ENCODE measurements at places on chromosomes 12 and 14. TPM values are rescaled to one million over a fixed set of nuclear protein-coding genes. Genes with fewer than 3 reads are reported as not detected.
A peak's percentile ranks its signal among the peaks of the same experiment; 100 is the strongest.

- no peak for DNase-seq
These were observed 178.7 kb downstream of the PAWR start for GRCh38 chr12:79512068-79512467.

- no peak for DNase-seq
These were observed 56.7 kb downstream of the DGLUCY start for GRCh38 chr14:91170504-91171121.

DNA sequence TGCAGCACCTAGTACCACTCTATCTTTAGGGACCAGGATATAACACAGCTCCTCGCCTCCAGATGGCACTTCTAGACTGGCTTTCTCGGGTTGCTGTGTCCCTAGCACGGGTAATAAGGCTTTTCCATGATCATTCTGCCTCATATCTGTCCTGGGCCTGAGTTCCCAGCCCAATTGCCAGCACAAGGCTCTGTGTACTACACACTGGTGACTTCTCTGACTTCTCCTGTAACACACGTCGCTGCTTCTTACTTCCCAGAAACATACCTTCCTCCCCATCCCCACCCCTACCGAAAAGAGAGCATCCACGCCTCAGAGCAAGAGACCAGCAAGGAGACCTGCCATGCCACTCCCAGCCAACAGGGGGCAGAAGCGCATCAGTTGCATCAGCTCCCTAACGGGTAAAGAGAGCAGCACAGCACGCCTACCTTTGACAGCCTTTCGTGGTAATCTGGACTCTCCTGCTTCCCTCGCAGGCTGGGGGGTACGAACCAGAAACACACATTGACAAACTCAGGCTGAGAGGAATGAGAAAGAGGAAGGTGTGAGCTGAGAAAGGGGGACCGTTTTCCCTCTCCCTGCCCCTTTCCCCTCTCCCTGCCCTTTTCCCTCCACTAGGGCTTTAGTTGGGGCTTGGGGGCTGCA lies 21.2 kb upstream of the ZNF740 start:
- DNase-seq = peak; percentile 93

Gene MYH7
- not detected for total RNA-seq

Gene RTN1
- not detected for total RNA-seq

Gene HOXC5
- not detected for total RNA-seq

Gene P3H3
- 0.68 TPM for total RNA-seq

Gene WSB2
- 53.9 TPM for total RNA-seq

GRCh38 chr14:53929871-53930715 lies 26.5 kb downstream of the BMP4 start:
- peak; percentile 24 for DNase-seq

DNA sequence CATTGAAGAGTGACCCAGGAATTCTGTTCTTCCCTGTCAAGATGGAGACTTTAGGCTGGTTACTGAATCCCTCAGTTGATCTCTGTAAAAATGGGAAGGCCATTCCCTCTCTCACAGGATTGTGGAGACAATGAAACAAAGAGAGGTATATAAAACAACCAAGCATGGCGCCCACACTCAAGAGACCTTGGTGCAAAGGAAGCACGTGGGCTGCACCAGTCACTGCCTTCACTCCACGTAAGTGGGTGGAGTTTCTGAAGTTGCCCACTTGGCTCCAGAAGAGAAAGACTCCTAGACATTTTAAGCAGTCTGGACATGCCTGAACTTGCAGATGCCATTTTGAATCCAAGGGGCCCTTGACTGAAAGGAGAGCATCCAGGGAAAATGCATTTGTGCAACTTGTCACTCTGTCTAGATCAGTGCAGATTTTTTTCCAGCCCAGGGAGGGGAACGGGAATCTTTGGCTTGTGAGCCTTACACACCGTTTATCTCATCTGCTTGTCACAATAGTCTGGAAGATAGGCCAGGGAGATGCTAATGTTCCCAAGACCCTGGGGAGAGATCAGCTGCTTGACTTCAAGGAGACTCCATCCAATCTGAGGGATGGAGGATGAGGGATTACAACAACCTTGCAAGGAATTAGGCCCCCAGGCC lies 96.9 kb upstream of the TBX3 start:
- DNase-seq = no peak

DNA sequence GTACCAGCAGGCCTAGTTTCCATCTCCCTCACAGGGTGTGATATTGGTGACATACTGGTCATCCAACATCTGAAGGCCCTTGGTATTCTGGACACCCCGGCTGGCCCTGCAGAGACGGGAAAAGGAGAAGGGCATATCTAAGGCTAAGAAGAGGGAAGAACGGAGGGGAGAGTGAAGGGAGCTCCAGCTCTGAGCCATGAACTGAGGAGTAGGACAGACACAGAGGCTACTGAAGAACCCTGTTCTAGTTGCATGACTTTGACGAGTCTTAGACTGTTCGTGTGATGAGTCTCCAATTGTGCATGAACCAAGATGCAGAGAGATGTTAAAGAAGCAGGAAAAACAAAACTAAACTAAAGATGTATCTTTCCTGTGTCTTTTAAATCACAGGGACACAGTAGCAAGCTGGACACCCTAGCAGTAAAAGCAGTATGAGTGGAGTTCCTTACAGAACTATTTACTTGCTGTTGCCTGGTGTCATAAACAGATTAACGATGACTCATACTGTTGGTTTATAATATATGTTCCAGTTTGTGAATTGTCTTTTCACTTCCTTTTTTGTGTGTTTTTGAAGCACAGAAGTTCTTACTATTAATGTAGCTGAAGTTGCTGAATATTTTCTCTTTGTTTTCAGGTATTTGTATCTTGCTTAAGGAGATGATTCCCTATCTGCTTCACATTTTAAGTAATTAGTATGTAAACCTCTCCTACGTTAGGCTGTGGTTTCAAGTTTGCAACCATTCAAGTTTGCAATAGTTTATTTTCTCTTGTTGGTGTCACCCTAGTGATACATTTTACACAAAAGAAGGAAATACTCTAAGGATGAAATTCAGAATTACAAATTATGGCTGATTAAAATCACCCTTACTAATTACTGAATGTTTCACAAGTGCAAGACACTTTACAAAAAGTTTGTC lies 15.7 kb downstream of the FAR2 start:
- no peak for DNase-seq

Gene MORN3
- 4.2 TPM for total RNA-seq

- DNase-seq = peak; percentile 69
These were observed 28.2 kb downstream of the TRAF3 start for GRCh38 chr14:102805371-102805891.

DNA sequence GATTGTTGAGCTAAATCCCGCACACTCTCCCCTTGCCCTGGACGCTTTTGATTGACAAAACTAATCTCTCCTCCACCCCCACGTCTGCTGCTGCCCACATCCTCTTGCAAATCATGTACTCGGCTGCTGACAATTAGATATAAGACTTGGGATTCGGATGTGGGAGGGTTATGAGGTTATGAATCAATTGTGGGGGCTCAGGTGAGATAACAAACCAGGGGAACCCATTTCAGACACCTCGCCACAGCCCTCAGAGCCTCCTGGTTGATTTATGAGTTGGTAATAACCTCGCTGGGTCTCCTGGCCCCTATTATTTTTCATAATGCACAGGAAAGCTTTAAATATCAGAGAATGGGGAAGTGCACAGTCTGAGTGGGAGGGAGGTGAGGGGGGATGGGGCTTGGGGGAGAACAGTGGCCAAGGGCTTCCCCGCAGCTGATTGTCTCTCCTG lies 449.9 kb downstream of the DPF3 start:
- DNase-seq = peak; percentile 76

DNA sequence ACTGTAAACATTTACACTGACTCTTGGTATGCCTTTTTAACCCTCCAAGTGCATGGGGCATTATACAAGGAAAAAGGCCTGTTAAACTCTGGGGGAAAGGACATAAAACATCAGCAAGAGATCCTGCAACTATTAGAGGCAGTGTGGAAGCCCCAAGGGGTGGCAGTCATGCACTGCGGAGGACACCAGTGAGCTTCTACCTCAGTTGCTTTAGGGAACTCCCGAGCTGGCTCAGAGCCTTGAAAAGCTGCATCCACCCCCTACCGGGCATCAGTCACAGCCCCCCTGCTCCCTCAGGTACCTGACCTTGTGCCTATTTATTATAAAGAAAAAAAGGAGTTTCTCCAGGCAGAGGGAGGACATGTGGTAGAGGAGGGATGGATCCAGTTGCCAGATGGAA lies 695.6 kb upstream of the LMO3 start:
- DNase-seq = no peak

Gene TMEM119
- total RNA-seq = 0.80 TPM

GRCh38 chr12:47014474-47014873 lies 64.9 kb upstream of the PCED1B start:
- no peak for DNase-seq

Gene FAM90A1
- 0.20 TPM for total RNA-seq

DNA sequence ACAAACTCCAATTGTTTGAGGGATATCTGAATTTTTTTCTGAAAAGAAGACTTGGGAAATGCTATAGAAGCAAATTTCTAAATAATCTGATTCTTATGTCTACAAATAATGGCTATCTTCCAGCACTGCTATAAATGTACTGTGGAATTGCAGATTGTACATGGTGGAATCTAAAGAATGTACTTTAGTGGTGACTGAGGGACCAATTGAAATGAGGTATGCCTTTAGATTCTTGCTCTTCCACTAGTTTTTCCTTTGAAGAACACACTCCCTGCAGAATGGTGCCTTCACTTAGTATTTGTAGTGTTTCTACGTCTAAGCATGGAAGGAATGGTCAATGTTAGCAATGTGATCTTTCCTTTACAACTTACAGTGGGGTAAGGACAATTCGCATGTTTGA lies 11.7 kb upstream of the PRB4 start:
- DNase-seq = no peak

DNA sequence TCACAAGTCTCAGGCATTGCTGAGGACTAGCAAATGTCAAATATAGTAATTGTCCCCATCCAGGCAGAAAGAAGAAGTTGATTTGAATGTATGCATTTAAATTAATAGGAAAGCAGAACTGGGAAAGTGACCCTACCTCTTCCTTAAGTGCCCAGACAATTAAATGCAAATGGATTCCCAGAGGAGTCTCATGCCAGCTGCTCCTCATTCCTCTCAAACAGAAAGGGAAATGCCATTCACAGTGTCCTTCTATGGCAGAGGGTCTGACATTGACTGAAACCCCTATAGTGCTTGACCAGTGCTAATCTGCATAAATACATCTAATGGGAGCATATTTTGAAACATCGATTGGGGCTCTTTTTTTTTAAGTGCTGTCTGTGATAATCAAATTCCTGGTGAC lies 292.4 kb upstream of the SEL1L start:
- no peak for DNase-seq

Gene TSHR
- total RNA-seq = 1.6 TPM

GRCh38 chr14:87066221-87066817 lies 926.7 kb downstream of the GALC start:
- no peak for DNase-seq

- DNase-seq = no peak
These were observed at the start of gene MGST1 for GRCh38 chr12:16347391-16348298. MGST1 (plus strand) TSS chr12:16347645; CDS start chr12:16354253, 6,608 bp downstream.

Gene RNASE3
- total RNA-seq = not detected

- DNase-seq = no peak
These were observed 22.6 kb upstream of the IRF2BPL start for GRCh38 chr14:77051116-77051515.

DNA sequence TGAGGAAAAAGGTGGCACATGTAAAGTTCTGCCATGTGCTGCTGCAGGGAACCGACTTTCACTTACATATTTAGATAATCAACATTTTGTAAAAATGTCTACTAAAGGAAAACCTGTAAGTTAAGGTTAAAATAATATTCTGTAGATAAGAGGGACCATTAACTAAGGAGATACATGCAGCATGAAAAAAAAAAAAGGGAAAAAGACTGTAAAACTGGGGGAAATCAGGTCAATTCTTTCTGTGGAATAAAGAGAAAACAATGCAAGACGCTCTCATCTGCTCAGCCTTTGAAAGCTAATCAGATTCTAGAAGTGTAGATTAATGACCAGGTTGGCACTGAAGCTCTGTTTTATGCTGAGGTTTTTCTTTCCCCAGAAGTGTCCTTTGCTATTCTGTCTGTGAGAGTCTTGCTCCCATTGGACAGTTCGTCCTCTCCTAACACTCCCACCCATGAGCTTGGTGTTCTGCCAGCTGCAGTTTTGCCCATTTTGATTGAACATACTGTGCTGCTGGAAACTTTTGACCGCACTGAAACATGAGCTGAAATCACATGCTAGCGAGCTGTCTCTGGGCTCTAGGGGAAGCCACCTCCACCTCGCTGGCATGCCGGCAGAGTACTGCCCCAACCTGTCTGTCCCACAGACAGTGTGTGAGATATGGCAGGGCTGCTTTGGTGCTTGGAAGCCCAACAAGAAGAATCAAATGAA lies 39.7 kb downstream of the PPTC7 start:
- DNase-seq = no peak

- peak; percentile 21 for DNase-seq
These were observed 68.2 kb upstream of the E2F7 start for GRCh38 chr12:77133566-77133965.

- no peak for DNase-seq
These were observed 11.5 kb upstream of the IL26 start for GRCh38 chr12:68237078-68237477.

DNA sequence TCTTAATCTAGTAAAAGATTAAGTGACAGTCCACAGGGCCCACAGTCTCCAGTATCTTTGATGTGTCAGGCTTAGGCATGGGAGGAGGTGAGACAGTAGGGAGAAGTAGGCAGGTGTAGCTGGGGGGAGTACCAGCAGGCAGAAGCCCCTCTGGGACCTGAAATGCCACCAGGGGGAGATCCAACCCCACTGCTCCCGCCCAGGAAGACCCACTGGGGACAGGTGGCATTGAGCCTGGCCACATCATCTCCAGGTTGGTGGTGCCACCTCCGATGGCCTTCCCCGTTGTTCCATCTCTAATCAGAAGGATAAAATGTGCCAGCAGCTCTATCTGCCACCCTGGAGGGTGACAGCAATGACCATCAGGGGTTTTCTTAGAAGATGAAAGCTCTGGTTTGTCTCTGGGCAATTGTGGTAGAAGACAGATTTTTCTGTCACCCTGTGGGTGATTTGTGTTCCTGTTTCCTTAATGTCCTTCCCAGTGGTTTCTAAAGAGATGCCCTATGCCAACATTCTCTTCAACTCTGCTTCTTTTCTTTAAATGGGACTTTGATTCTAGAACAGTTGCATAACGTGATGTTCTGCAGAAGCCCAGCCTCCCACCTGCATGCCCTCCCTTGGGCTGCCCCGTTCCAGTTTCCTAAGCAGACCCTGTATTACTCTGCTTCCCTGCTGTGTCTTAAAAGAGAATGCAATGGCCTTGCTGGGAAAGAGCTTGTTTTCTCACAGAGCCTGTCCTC lies 12.3 kb upstream of the SERPINA12 start:
- no peak for DNase-seq

- no peak for DNase-seq
These were observed 62.6 kb upstream of the BBS10 start for GRCh38 chr12:76410781-76411180.

Gene CMA1
- total RNA-seq = not detected

Gene ACVRL1
- not detected for total RNA-seq

- DNase-seq = no peak
These were observed 40.9 kb upstream of the LHX5 start for GRCh38 chr12:113512568-113512967.

GRCh38 chr12:85275374-85275773 lies 4.6 kb upstream of the ALX1 start:
- DNase-seq = no peak

DNA sequence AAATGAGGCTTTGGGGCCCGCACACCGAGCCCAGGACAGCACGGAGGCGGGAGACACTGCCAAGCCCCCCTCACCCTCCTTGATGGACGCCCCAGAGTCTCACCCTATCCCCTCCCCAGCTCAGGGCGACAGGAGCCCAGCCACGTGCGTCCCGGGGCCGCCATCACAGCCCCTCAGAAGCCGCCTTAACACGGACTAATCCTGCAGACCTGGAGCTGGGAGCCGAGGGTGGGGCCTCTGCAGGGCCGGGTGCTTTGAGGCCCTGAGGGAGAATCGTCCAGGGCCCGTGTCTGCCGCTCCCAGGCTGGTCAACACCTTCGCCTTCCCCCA lies 79.7 kb upstream of the FBRSL1 start:
- DNase-seq = no peak

All from activated CD4-positive, alpha-beta memory T cell treated with anti-CD3 and anti-CD28 coated beads, Interleukin-2, amount 10 ng/mL, durations not matched to agents 7 days and 5 days (primary cell).